Uterus (tissue), 4 donors: ENCODE measurements at places on chromosomes 3 and 15. TPM values are rescaled to one million over a fixed set of nuclear protein-coding genes. Genes with fewer than 3 reads are reported as not detected.
A peak's percentile ranks its signal among the peaks of the same experiment; 100 is the strongest.

The NR2E3 gene
- total RNA-seq: not detected

The ATP1B3 gene
- total RNA-seq: 43.5 TPM

The UCN2 gene
- total RNA-seq: 0.49 TPM

The ACTL6A gene
- 38.7 TPM for total RNA-seq

The DOCK3 gene
- under 0.01 TPM for total RNA-seq

The ZFAND6 gene
- 170 TPM for total RNA-seq

DNA sequence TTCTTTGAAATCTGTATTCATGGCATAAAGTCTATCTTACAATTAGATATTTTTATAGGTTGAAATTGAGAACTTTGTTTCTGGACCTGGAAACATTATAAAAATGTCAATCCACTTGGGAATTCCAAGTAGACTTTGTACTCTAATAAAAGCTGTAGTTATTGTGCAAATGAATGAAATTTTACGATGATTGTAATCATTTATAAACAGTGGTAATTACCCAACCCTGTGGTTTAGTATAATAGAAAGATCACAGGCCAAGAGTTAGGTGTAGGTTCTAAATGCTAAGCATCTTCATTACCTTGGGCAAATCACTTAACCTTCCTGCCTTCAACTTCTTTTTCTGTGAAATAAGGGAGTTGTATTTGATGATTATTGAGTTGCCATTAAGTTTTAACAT is 13.2 kb upstream of the SLC7A14 start:
- H3K27ac ChIP-seq: no peak overlapping the region
- no peak for DNase-seq
- H3K27me3 ChIP-seq: no peaks in the 10 kb centered on the region
- H3K4me1 ChIP-seq: no peaks in the 10 kb centered on the region
- H3K36me3 ChIP-seq: no peaks in the 10 kb centered on the region

DNA sequence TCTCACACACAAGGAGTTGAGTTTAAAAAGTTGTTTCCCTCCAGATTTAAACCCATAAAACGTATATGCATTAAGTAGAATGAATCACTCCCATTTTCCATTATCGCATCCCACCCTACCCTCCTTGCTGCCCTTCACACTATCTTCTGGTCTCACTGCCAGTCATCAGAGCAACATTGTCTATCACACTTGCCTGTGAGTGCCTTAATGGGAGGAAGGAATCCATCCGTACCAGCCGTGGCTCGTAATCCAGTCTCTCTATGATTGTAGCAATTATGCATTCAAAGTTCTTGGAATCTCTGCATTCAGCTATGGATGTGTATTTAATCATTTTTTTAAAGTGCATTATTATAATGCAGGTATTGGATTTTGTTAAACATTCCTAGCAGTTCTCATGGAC is 1.9 kb downstream of the TMEM266 start:
- H3K27ac ChIP-seq: no peak overlapping the region
- no peaks in the 10 kb centered on the region for H3K36me3 ChIP-seq
- H3K4me3 ChIP-seq: no peak overlapping the region
- DNase-seq: no peak

- H3K4me3 ChIP-seq: no peak overlapping the region
- H3K27me3 ChIP-seq: no peaks in the 10 kb centered on the region
- no peaks in the 10 kb centered on the region for H3K4me1 ChIP-seq
- no peaks in the 10 kb centered on the region for H3K36me3 ChIP-seq
- peak overlapping the region; percentile 10 for H3K27ac ChIP-seq
These were observed 66.6 kb downstream of the PDZRN3 start for GRCh38 chr3:73557986-73558726.

DNA sequence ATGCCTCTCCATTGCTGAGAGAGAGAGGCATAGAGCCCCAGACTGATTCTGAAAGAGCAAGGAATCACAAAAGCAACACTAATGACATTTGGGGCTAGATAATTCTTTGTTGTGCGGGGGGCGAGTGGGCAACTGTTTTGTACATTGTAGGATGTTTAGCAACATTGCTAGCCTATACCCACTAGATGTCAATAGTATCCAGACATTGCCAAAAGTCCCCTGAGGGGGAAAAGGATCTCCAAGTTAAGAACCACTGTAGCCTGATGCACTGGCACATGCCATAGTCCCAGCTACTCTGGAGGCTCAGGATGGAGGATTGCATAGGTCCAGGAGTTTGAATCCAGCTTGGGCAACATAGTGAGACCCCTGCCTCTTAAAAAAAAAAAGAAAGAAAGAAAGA is 22.8 kb upstream of the GOLM2 start:
- no peaks in the 10 kb centered on the region for H3K27me3 ChIP-seq
- no peak overlapping the region for H3K4me3 ChIP-seq
- no peak for DNase-seq
- H3K27ac ChIP-seq: no peak overlapping the region

DNA sequence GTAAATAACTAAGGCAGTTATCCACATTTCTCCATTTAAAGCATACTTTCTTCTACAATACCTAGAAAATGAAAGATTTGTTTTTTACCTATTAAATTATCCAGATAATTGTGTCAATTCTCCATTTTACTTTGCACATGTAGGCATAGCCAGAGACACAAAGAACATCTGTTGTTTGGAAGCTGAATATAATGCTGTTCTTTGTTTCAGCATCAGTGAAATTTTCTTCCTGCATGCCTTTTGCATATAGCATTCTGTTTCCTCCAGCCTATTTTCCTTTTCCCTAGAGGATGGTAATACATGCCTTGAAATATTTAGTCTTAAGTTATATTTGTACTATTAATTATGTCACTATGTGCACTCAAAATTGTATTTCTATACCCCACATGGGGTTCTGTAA is 233.7 kb downstream of the CNTN6 start:
- no peaks in the 10 kb centered on the region for H3K27me3 ChIP-seq
- no peak overlapping the region for H3K4me3 ChIP-seq
- no peak for DNase-seq

- H3K27ac ChIP-seq: no peak overlapping the region
- no peaks in the 10 kb centered on the region for H3K36me3 ChIP-seq
- no peak overlapping the region for H3K4me3 ChIP-seq
- DNase-seq: no peak
- no peaks in the 10 kb centered on the region for H3K4me1 ChIP-seq
- no peaks in the 10 kb centered on the region for H3K27me3 ChIP-seq
These were observed 152.1 kb downstream of the NEK10 start for GRCh38 chr3:27216955-27217552.

DNA sequence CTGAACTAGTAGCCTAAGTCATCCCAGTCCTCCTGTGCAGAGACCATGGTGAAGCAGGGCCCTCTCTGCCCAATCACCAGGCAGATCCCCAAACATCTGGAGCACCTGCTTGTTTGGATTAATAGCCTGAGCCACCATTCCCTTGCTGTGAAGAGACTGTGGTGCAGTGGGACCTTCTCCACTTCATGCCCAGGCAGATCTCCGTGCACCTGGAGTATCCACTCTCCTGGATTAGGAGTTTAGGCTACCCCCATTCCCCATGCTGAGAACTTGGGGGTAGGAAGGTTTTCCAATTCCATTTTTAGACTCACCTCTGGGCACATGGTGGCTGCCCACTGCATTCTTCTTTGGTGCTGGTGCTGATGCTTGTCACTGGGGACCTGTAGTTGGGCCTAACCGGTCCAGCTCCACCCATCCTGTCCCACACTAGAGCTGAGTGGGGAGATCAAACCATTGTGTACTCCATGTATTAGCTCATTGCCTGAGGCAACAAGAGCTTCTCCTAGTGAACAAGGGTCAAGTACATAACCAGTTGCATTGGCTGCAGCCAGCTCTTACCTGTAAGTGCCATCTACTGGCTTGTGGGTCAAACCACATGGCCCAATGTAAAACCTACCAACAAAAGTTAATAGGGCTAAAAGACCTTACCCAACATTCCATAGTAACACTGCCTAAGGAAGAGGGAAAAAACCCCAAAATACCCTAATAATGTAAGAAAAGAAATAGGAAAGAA is 382.5 kb upstream of the CBLB start:
- H3K27ac ChIP-seq: no peak overlapping the region
- no peak overlapping the region for H3K4me3 ChIP-seq
- H3K27me3 ChIP-seq: no peaks in the 10 kb centered on the region
- no peaks in the 10 kb centered on the region for H3K4me1 ChIP-seq

DNA sequence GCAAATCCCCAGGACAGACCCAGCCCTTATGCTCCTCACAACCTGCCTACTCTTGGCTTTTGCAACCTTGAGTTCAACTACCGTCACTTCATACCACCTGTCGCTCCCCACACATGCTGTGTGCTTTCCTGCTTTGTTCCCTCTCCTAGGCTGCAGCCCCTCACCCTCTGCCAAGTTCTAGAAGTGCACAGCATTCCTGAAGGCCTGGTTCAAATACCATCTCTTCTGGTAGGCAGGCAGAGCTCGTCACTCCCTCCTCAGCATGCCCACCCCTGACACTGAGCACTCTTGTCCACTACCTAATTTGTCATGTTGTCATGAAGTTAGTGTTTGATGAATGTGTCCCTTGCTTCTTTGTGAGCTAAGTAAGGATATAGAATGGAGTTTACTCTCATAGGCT is 129.6 kb downstream of the SEMA6D start:
- H3K4me3 ChIP-seq: no peak overlapping the region
- no peaks in the 10 kb centered on the region for H3K36me3 ChIP-seq
- no peak for DNase-seq
- no peaks in the 10 kb centered on the region for H3K4me1 ChIP-seq
- H3K27me3 ChIP-seq: no peaks in the 10 kb centered on the region

- no peak overlapping the region for H3K4me3 ChIP-seq
- no peaks in the 10 kb centered on the region for H3K36me3 ChIP-seq
- no peaks in the 10 kb centered on the region for H3K4me1 ChIP-seq
- no peaks in the 10 kb centered on the region for H3K27me3 ChIP-seq
These were observed 132.5 kb downstream of the APBA2 start for GRCh38 chr15:29018120-29018805.

DNA sequence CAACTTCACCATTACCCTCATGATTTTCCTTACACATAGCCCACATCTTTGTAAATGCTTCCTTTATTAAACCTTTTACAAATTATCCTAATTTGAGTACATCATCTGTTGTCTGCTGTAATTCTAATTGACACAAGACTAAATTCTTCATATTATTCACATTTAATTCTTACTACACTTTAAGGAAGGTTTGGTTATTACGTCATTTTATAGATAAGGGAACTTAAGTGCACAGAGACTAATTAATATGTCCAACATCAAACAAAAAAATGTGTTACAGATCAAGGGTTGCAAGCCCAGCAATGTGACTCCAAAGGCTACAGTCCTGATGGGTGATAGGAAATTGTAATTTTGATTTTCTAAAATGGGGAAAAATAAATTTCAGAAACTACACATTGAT is 289.1 kb upstream of the ZNF385D start:
- no peak overlapping the region for H3K27ac ChIP-seq
- no peaks in the 10 kb centered on the region for H3K36me3 ChIP-seq
- H3K4me3 ChIP-seq: no peak overlapping the region
- no peaks in the 10 kb centered on the region for H3K27me3 ChIP-seq
- no peaks in the 10 kb centered on the region for H3K4me1 ChIP-seq

DNA sequence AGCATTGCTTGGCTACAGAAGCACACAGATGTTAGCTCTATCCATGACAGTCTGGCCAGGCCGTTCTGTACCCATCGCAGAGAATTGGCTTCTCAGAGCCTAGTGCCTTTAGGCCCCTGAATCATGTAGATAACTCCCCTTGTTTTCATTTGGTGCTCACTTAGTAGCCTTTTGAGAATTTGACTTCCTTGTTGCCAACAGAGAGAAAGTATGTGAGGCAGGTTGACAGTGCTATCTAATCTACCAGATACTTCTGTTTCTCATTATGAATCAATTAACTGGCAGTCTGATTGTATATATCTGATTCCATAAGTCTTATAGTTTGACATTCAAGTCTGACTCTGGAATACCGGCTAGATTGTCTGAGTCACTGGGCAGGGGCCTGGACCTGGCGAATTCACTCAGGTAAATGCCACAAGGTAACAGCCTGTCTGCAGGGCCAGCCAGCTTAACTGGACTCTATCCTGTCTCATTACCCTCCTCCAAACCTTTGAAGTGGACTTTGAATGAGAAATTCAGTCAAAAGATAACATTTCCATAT is 160.2 kb downstream of the GHSR start:
- no peaks in the 10 kb centered on the region for H3K4me1 ChIP-seq
- H3K27ac ChIP-seq: no peak overlapping the region
- H3K4me3 ChIP-seq: no peak overlapping the region
- H3K27me3 ChIP-seq: no peaks in the 10 kb centered on the region
- H3K36me3 ChIP-seq: no peaks in the 10 kb centered on the region

DNA sequence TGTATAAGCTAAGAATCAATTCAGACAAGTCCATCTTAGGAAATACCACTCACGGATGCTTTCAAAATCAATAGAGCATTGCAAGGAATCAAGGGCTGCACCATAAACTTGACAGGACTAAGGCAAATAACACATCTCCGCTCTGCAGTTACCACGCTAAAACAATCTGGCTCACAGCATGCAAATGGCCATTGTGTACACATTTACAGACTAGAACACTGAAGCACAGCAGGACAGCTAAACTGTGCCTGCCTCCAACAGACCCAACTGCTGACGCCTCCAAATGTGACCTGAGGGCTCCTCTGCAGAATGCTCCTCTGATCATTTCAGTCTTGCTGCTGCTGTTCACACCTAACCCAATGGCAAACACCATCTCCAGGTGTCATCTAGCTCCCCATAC is 104.3 kb downstream of the MEX3B start:
- H3K4me3 ChIP-seq: no peak overlapping the region
- no peaks in the 10 kb centered on the region for H3K27me3 ChIP-seq
- H3K4me1 ChIP-seq: no peaks in the 10 kb centered on the region
- no peak for DNase-seq

DNA sequence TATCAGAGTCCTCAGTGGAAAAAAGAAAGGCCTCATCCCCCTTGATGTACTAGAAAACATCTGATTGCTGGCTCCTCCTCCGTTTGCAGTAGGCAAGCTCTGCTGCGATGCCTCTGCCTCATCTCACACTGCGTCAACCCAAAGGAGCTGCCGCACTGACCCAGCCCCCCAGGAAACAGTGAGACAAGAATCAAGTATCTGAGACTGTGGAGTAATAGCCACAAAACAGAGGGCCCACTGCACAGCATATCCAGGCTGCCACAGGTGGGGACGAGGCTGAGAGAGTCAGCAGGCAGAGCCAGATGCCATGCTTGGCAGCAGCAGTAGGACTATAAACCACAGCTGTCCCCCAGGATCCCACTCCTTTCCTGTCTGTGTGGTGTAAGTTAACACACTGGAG is 165.9 kb downstream of the STAC start:
- H3K4me1 ChIP-seq: no peaks in the 10 kb centered on the region
- H3K36me3 ChIP-seq: no peaks in the 10 kb centered on the region
- H3K4me3 ChIP-seq: no peak overlapping the region
- DNase-seq: no peak
